SHP77 (cell line): ENCODE measurements at places on chromosomes 1 and 21.

GRCh38 chr1:17113963-17114362 is 5.3 kb downstream of the PADI2 start:
- DNase-seq, result no peak

- DNase-seq, result no peak
These were observed 191.9 kb downstream of the AK5 start for GRCh38 chr1:77473690-77474089.

- no peak for DNase-seq
These were observed 171.7 kb downstream of the HUNK start for GRCh38 chr21:32044205-32045180.

GRCh38 chr1:37752213-37752582 is 12.7 kb downstream of the EPHA10 start:
- DNase-seq, result no peak

GRCh38 chr1:155051777-155052398 is 772 bp downstream of the ADAM15 start:
- DNase-seq, result peak; percentile 30
